ENCODE measurements at places on chromosomes 7 and 10. TPM values are rescaled to one million over a fixed set of nuclear protein-coding genes. Genes with fewer than 3 reads are reported as not detected.

Gene RNF32
- 2.6 TPM for polyA plus RNA-seq

Gene MRLN
- 175 TPM for polyA plus RNA-seq

Gene ECD
- 21.0 TPM for polyA plus RNA-seq

Gene PON1
- 0.47 TPM for polyA plus RNA-seq

Gene ZDHHC4
- 45.1 TPM for polyA plus RNA-seq

Gene DPYSL4
- 1.3 TPM for polyA plus RNA-seq

Gene ZSWIM8
- polyA plus RNA-seq: 65.4 TPM

Gene UNCX
- polyA plus RNA-seq: not detected

Gene CEP41
- polyA plus RNA-seq: 22.9 TPM

Gene HIF1AN
- polyA plus RNA-seq: 36.9 TPM

Gene AGAP5
- 15.1 TPM for polyA plus RNA-seq

Gene FAM25C
- polyA plus RNA-seq: not detected

Gene MSMB
- polyA plus RNA-seq: not detected

Gene C7orf25
- 1.9 TPM for polyA plus RNA-seq

Gene RBP4
- 1.9 TPM for polyA plus RNA-seq

Gene TMEM139
- polyA plus RNA-seq: 1.0 TPM

Gene AHR
- polyA plus RNA-seq: 18.7 TPM

Gene LDB1
- polyA plus RNA-seq: 83.9 TPM

Gene SPDYE2
- polyA plus RNA-seq: 7.4 TPM

Data from forelimb muscle (tissue), 1 donor.